ENCODE measurements at places on chromosomes 6 and 20. TPM values are rescaled to one million over a fixed set of nuclear protein-coding genes. Genes with fewer than 3 reads are reported as not detected.

DNA sequence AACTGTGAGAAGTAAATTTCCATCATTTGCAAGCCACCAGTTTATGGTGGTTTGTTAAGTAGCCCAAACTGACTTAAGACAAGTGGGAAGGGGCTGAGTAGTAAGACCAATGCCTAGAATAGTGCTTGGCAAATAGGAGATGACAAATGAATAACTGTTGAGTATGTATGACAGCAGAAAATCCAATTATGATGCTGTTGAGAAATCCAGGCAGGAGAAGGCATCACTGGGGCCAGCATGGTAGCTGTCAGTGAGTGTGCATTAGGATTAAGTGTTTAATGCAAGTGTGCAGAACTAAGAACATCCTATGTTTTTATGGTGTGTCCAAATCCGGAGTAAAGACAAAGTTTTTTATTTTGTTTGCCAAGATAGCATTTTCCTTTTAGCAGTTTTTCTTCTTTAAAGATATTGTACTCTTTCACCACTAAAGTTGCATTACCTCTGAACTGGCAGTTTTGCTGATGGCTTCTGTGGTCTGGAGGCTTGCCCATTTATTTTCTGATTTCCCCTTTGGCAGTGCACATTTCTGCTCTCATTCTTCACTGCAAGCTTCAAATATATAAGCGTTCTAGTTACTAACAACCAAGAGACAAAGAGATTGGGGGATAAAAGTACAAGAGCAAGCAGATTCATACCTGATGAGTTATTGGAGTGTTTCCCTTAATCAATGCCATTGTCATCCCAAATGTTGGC lies 289.7 kb downstream of the KCNQ5 start:
- peak; percentile 12 for DNase-seq

DNA sequence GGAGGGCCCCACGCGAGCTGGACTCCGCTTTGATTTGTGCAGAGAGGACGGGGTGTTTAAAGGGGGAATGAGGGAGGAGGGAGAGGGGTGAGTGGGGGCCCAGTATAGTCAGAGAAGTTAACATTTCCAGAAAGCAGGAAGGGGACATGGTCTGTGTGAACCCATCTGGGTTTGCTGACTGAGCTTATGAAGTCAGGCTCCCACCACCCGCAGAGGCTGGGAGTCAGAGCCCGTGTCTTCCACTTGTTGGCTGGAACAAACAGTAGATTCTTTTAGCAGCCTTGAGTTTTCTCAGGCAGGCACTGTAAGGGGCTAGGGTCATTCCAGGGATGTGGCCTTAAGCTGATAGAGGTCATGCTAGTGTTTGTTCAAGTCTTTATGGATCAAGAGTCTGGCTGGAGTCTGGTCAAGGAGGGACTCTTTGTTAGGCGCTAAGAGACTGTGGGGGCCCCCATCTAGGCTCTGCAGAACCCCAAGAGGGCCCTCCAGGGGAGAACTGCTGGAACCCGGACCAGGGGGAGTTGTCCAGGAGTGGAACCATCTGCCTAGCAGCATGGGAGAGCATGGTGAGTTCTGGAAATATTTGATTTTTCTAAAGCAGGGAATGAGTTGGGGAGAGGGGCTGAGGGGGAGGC lies 31.1 kb upstream of the FOXQ1 start:
- no peak for DNase-seq

Gene AGER
- total RNA-seq = 0.26 TPM

Gene ACTR5
- 20.3 TPM for total RNA-seq

DNA sequence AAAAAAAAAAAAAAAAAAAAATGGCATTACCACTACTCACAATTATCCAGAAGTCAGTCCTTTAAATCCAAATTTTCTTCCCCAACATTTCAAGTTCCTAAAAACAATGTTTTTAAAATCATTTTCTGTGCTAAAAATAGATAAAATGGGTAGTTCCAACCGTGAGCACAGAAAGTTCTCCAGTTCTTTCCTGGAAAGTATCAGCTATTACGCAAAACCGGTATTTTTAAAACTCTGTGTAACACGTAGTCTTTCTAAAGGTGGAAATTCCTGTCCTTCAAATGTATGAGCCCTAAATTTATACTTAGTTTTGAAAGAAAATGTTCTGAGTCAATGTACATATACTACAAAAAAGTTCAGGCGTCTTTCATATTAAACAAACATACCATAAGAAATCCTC lies 83.5 kb upstream of the SCAF8 start:
- DNase-seq = peak; percentile 54

GRCh38 chr20:12207875-12208274 lies 290.2 kb downstream of the BTBD3 start:
- DNase-seq = peak; percentile 39

Gene RNF8
- 20.8 TPM for total RNA-seq

DNA sequence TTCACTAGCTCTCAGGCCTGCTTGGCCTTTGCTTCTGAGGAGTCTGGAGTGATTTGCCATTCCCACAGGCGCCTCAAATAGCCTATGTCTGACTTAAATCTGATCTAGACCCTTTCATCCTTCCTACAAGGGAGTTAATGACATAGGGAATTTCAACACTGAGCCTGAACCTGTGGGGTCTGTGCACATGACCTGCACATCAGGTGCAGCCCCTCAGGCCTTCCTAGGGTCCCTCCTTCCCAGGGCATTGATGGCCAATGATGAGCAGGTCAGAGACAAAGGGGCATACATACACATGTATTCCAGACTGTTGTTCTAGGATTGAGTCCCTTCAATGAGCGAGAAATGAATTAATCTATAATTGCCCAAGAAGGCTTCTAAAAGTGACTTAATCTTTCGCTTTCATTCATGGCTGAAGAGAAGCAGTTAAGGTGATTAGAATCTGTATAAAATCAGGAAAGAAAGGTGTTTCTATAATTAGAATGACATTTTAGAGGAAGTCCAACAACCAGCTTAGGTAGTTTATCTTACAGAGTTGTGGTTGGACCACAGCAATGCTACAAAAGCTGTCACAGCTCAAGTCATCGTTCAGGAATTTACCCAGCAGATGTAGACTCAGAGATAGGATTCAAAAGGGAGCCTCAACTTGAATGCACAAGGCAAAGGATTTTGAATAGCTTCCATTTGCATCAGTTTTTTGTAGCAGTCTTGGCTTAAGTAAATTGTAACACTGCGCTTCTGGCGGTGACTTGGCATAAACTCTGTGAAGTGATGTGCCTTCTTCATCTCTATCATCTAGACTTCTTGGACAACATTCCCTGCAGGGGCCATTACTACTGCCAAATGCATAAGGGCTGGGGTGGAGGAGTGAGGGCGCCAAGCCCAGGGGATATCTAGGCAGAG lies 27.0 kb upstream of the TBC1D7 start:
- peak; percentile 95 for DNase-seq

Measured in bronchial epithelial cell (primary cell).